ENCODE measurements at places on chromosomes 12 and 14. TPM values are rescaled to one million over a fixed set of nuclear protein-coding genes. Genes with fewer than 3 reads are reported as not detected.

Gene GDF3
- 19.3 TPM for total RNA-seq

Gene SLC15A5
- total RNA-seq, result not detected

DNA sequence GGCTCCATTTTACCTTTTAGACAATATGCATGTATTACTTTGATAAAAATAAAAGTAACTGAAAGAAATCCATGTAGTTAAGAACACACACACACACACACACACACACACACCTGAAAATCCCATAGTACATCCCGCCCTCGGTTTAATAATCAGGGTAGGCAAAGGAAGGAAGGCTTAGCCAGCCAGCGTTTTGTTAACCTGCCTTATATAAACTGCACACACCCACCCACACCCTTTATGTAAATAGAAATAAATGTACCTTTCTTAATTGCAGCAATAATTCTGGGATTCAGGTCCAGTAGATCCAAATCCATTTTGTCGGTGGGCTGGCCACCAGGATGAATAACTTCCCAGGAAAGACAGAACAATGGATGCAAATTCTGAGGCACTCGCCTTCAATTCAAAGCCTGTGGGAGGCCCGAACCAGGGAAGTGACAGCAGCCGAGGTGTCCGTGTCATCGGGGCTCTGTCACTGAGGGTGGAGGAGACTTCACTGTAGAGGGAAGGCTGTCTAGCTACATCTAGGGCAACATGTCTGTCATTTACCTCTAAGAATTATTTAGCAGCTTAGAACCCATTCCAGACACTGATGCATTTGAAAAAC is 4.4 kb downstream of the XRCC3 start:
- DNase-seq, result no peak

DNA sequence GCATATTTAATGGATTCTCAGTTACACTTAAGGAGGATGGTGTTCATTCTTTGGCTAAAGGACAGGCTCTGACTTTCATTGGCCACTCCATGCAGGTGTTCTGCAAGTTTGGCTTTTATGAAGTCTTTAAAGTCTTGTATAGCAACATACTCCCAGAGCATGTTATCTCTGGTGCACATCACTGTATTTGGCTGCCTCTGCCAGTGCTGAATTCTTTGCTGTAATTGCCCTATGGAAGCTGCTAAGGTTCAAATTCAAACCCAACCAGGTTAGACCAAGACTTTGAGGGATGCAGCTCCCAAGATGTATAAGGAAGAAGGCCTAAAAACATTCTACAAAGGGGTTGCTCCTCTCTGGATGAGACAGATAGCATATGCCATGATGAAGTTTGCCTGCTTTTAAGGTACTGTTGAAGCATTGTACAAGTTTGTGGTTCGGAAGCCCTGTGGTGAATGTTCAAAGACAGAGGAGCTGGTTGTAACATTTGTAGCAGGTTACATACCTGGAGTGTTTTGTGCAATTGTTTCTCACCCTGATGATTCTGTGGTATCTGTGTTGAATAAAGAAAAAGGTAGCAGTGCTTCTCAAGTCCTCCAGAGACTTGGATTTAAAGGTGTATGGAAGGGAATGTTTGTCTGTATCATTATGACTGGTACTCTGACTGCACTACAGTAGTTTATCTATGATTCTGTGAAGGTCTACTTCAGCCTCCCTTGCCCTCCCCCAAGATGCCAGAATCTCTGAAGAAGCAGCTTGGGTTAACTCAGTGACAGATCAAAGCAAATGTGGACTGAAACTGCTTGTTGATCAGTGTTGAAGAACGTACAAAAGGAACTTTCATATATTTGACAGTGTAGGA is 19.4 kb downstream of the TMEM116 start:
- no peak for DNase-seq

GRCh38 chr12:50217202-50217601 is 50.0 kb upstream of the CERS5 start:
- DNase-seq, result no peak

DNA sequence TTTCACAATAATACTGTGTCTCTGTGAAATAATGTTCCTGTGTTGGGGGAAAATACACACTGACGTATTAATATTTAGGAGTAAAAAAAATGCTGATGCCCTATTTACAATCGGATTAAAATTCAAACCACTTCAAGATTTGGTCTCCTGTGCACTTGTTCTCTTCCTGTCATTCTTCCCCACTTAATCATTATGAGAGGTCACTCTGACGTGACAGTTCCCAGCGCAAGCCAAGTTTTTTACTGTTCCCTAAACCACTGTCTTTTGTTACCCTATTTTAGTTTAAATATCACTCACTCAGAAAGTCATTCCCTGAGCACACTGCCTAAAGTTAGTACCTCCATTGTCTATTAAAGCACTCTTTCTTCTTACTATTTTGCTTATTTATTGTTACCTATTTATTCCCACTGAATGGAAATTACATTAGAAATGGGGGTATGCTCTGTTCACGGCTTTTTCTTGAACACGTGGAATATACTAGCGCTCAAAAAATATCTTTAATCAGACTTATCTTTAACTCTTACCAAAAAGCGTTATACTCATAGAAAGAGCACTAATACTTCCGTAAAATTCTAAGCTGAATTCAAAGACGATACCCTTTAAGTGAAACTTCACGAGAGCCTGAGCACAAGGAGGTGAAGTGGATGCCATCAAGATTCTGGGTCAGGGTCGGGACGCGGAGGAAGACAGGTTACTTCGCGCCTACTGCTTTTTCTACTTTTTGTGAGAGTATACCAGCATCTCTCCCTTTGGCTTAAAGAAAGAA is 670 bp upstream of the PSMA3 start:
- no peak for DNase-seq

DNA sequence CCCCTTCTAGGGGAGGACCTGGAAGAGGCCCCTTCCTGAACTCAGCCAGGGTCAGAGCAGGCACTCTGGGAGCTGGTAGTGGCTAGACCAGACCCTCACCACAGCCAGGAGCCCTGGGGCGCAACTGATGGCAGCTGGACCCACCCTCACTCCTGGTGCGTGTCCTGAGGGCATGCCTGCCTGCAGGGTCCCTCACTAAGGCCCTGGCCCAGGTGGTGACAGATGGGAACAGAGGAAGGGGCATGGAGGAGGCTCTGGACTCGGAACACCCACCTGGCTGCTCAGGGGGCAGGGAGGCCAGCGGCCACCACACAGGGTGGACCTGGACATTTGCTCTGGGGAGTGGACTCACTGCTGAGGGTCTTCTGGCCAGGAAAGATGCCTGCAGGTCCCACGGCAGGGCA is 342.2 kb upstream of the SFSWAP start:
- DNase-seq, result no peak

- no peak for DNase-seq
Measured at GRCh38 chr12:53074999-53075370, 4.2 kb downstream of the SPRYD3 start.
